ENCODE measurements at places on chromosomes 11 and 22.

GRCh38 chr11:60743058-60743457, 13.6 kb upstream of the MS4A15 start:
- DNase-seq = no peak

DNA sequence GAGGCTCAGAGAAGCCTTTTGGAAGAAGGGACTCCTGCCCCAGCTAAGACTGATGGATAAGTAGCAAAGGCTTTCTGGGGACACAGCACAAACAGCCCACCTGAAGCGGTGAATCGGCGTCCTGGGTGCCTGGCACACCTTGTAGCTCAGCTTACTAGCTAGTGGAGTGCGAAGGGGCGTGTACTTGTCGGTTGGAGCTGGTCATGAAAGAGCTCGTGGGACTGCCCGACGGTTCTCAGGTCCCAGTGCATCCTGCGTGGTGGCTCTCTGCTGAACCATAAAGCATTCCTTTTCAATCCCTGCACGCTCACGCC, 690 bp upstream of the UVRAG start:
- no peak for DNase-seq

DNA sequence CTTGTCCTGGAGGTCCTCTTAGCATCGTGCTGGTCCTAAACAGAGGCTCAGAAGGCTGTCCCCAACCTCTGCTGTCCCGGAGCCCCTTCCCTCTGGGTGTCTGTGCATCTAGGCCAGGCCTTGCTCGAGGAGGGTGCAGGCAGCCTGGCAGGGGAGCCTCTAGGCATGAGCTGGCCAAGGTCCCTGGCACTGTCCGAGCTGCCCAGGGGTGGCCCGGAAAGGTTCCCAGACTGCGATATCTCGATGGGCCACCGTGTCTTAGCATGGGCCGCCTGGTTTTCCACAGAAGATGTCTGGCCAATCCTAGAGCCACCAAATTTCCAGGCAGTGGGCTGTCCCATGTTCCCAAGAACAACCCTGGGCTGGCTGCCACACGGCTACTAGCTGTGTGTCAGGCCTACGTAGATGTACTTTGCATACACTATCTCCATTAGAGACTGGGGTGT, 24.6 kb upstream of the SMIM38 start:
- DNase-seq = no peak

GRCh38 chr11:28289444-28289843, 181.3 kb downstream of the METTL15 start:
- DNase-seq = no peak

DNA sequence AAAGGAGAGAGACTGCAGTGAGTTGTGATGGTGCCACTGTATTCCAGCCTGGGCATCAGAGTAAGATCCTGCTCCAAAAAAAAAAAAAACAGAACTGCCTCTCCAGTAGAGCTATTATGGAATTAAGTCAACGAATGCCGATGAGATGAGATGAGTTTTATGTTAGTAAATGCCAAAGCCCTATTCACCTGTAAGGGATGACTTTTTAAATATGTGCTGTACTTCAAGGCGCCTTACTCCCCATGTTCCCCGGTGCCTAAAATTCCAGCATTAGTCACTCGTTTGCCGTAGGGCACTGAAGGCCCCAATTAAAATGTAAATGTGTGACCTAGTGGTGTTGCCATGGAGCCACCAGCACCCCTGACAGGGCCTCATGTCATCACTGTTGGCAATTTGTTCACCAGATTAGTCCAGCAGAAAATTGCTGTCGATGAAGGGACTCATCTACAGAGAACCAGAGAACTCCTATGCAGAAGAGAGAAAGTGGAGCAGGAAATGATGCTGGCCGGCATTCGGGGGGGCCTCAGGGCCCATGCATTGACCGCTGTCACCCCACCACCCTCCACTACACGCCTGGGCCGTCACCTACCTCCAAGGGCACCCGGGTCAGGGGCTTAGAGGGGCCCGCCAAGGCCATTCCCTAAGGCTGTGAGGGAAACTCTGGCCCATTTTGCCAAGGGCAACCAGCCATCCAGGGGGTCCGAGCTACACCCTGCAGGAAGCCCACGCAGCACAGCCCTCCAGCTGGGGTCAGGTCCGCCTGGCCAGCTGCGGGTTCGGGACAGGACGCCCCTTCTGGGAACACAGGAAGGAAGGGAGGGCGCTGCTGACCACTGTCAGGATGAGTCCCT, 17.8 kb downstream of the LIF start:
- DNase-seq = peak; percentile 77

DNA sequence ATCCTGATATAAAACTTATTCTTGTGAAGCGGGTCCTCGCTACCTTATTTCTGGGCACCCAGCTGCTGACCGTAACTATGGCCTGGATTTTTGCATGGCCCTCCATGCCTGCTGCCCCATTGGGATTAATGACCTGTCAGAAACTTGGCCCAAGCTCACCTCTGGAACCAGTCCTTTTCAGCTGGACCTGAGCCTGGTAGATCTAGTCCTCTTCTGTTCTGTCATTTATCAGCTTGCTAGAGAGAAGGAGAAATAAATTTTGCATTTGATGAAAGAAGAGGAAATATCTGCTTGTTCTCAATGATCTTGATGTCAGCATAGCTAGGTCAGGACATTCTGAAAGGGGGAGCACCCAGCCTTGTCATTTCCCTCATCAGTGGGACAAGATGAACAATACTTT, 387.8 kb upstream of the LARGE1 start:
- no peak for DNase-seq

DNA sequence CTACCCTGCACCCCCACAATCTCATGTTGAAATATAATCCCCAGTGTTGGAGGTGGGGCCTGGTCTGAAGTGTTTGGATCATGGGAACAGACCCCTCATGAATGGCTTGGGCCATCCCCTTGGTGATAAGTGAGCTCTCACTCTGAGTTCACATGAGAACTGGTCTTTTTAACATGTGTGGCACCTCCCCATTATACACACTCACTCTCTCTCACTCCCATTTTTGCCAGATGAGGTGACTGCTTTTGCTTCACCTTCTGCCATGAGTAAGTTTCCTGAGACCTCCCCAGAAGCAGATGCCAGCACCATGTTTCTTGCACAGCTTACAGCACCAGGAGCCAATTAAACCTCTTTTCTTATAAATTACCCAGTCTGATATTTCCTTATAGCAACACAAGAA, 32.1 kb upstream of the DRD2 start:
- DNase-seq = no peak

DNA sequence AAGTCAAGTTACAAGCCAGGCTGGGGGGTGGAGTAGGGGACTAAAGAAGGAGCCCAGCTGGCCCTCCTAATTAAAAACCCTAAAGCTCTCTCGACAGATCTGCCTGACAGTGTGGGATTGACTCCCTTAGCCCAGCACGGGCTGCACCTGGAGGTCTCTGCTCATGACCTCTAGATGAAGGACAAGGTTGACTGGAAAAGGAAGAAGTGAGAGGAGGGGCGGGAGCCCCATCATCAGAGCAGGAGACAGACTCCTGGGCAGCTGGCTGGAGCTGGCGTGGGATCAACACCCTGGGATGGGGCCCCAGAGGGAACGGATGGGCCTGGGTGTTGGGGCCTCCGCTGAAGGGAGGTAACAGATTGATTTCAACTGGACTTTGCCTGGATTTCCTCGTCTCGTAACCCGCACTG, 46.1 kb downstream of the RPUSD4 start:
- no peak for DNase-seq

DNA sequence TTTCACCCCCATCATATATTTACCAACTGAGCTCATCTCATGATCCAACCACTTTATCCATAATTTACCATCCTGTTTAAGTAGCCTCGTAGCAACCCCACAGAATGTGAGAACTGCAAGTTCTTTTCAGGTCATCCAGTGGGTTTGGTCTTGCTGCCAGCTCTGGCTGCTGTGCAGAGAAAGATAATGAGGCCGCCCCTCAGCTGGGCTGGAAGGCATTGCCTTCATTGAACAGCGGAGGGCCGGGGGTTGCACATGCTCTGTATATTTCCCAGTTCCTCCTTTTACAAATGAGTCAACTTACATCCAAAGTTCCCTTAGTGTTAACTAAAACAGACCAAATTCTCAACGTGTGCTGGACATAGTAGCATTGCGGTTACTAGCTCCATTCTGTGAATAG, 96.7 kb downstream of the SYN3 start:
- DNase-seq = no peak

- no peak for DNase-seq
These were observed 35.6 kb downstream of the RNF169 start for GRCh38 chr11:74784234-74784633.

DNA sequence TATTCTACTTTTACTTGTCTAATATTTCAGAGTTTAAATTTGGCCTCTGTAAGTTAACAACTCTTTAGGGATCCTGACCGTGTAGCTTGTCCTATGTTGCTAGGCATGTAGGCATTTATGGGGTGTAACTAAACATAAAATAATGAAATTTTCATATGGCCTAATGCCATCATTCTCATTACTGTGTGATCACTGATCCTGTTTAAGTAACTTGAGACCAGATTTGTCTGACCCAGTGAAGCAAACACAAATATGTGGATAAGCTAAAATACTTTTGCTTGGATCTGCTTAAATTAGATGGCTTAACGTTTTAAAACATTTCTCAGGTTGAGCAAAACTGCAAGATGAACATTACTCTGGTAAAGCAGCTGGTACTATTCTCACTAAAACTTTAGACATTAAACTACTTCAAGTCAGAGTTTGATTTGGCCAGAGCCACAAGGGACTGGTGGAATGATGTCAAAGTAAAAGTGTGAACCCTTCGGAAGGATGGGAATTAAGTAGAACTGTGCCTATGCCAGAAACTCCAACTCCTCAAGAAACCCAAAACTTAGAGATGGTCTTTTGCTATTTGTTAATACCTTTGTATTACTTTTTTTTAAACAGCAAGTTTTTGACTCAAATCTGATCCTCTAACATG, 12.5 kb downstream of the QSER1 start:
- no peak for DNase-seq

- DNase-seq = no peak
These were observed 3.7 kb downstream of the RNH1 start for GRCh38 chr11:503179-503981.

GRCh38 chr22:17972385-17973191, 51.8 kb downstream of the MICAL3 start:
- DNase-seq = peak; percentile 60

DNA sequence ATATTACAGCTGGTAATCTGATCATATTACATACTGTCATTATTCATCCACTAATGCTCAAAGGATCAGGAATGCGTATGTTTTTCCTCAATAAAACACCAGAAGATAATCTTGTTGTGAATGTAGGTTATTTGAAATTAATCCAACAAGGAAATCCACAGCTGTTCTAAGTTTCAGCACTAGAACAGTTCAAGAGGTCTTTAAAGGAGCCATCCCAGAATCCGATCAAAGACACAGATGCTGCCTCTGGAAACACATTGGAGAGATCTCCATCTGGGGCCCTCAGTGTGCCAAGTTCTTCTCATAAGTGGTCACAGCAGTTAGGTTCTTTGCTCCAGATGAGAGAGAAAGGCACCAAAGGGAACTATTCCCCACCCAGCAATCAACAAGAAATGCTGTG, 1955.1 kb upstream of the RAG2 start:
- DNase-seq = no peak

GRCh38 chr11:74442636-74443035, 24.7 kb downstream of the KCNE3 start:
- DNase-seq = no peak

- DNase-seq = no peak
These were observed 145.7 kb downstream of the TRPC6 start for GRCh38 chr11:101438126-101438525.

DNA sequence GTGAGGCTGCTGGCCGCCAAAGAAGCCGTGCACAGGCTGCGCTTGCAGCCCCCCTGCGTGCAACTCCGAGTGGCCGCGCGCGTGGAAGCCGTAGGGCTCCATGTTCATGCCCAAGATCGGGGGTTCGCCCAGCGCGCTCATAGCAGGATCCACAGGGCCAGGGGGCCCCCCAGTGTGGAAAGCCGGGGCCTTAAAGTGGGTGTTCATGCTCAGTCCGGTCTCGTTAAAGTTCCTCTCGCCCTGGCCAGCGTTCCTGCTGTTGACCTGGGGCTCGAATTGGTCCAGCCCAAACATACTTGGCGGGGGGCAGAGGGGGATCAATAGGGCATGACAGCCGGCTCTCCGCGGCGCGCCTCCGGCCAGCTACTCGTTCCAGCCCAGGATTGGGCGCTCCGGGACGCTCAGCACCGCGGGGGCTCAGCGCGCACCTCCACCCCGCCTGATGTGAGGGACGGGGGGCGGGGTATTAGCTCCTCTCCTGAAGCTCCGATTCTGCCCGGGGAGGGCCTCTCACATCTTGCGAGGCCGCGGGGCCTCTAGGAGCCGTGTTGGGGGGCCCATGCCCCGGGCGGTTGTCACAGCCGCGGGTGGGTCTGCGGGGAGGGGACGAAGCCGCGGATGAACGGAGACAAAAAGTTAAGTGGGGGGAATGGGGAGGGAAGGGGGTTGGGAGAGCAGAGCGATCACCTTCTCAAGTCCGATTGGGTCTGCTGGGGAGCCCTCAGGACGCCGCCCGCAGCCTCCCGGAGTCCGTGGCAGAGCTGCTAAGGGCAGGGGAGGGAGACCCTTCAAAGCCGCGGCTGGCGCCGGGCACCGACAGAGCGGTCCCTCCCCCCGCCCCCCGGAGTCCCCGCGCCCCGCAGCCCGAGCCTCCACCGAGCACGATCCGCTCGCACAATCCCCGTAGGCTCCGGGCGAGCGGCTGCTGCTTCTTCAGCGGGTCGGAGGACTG, 1.0 kb downstream of the MN1 start:
- peak; percentile 67 for DNase-seq

DNA sequence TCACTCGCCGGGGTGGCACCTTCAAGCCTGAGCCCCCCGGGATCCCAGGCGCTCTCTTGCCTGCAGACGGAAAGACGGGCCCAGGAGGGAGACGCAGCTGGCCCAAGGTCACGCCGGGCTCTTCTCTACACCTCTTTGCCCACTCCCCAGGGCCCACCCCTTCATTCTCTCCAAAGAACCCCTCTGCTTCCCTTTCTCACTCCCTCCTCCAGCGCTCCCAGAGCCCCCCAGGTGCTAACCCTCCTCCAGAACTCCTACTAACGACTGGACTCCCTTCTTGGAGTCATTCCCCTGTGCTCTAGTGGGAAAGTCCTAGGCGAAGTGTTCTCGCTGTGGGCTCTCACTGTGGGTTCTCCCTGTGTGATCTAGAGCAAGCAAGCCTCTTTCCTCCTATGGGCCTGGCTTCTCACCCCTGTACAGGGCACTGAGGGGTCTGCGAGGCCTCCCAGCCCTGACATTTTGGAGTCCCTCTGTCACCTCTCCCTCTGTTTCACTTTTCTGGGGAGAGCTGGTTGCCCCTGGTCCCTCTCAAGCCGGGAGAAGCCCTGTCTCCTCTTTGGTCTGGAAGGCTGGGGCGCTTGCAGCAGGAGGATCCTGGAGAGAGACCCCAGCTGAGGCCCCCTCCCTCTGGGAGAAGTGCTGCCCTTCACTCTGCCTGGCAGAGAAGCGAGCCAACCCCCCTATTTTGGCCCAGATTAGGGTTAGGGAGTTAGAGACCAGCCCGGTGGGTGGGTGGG, 858 bp downstream of the OAF start:
- no peak for DNase-seq

GRCh38 chr11:77187776-77188632, 60.0 kb downstream of the MYO7A start:
- peak; percentile 86 for DNase-seq

- DNase-seq = no peak
These were observed 39.5 kb upstream of the ADA2 start for GRCh38 chr22:17258788-17259148.

- no peak for DNase-seq
These were observed 87.2 kb upstream of the NAV2 start for GRCh38 chr11:19625438-19625837.

GRCh38 chr22:25062386-25063085, 110.0 kb downstream of the KIAA1671 start:
- no peak for DNase-seq

All from ELF-1 (cell line).